NCI-H187 (cell line): ENCODE measurements at places on chromosomes 1 and 21.

GRCh38 chr1:91520942-91521507 lies 20.4 kb downstream of the CDC7 start:
- no peak for DNase-seq

DNA sequence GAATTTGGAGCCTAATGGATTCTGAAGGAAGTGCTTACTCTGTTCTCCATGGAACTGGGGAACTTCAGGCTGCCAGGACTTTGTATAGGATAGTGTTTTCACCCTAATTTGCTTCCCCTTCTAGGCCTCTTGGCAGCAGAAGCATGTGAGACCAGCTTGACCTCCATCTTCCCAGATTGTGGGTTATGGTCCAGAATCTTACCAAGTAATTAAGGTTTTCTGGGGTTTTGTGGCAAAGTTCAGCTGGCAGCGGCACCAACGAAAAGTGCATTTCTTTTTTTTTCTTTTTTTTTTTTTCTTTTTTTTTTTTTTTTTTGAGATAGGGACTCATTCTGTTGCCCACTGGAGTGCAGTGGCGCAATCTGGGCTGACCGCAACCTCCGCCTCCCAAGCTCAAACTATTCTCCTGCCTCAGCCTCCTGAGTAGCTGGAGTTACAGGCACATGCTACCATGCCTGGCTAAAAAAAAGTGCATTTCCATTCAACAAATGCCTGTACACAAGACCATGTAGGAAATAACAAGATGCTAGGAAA lies 3.4 kb upstream of the BMP8A start:
- no peak for DNase-seq

GRCh38 chr1:37476087-37476452 lies 1.7 kb downstream of the ZC3H12A start:
- no peak for DNase-seq

DNA sequence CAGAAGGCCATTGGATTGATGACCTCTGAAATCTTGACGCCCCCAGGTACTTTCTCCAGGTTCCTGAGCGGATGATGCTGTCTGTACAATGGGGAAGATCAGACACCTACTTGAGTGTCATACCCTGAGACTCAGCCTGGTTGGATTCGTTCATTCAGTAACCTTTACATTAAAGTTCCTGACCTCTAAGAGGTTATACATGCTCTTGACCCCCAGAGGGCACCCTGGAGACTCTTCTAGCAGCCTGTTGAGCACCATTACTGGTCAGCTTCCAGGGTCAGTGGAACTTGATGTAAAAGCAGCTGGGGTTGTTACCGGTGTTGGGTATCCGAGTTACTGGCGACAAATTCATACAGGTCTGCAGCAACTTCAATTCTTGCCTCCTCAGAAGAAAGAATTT lies 114.3 kb upstream of the ZNF678 start:
- DNase-seq = no peak

- no peak for DNase-seq
Measured at GRCh38 chr1:44409757-44410156, 4.7 kb downstream of the RNF220 start.

DNA sequence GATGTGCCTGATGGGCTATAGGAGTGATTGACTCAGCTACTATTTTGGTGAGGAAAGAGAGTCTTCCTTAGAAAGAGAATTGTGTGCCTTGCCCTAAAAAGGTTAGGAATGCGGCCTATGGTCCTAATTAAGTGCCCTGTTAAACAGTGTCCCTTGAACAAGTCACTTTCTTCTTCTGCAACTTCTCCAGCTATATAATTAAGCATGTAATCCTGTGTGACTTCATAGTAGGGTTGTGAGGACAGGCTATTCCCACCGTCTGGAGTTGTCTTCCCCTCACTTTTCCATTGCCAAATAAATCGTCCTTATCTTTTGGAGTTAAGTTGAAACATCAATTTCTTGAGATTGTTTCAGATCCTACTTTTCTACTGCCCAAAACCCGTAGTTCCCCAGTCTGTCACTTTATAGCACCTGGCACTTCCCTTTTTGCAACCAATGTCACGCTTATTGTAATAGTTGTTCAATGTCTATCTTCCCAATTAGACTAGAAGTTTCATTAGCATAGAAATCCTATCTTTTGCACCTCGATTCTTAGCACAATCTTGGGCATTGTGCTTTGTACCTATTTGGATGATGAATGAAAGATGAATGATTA lies 27.6 kb upstream of the SLC16A1 start:
- DNase-seq = no peak

- no peak for DNase-seq
Measured at GRCh38 chr21:25890001-25890400, 155.2 kb downstream of the GABPA start.

DNA sequence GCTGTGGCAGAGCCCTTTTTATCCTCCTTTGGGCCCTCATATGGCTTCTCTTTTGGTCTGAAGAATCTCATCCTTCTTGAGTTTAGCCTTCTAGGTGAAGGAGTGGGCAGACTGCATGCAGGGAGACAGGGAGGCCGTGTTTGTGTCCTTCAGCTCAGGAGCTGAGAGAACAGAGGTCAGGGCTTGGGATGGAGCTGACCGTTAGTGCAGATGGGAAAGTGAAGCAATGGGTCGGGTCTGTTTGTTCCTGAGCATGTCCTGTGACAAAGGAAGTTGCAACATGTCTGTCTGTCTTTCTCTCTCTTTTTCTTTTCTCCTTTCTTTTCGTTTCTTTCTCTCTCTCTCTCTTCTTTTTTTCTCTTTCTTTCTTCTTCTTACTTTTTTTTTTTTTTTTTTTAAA lies 14.9 kb downstream of the MAPKAPK2 start:
- DNase-seq = no peak

- DNase-seq = no peak
Measured at GRCh38 chr1:11413986-11414391, 65.0 kb upstream of the DISP3 start.

- no peak for DNase-seq
Measured at GRCh38 chr1:60600532-60600931, 481.8 kb upstream of the NFIA start.

DNA sequence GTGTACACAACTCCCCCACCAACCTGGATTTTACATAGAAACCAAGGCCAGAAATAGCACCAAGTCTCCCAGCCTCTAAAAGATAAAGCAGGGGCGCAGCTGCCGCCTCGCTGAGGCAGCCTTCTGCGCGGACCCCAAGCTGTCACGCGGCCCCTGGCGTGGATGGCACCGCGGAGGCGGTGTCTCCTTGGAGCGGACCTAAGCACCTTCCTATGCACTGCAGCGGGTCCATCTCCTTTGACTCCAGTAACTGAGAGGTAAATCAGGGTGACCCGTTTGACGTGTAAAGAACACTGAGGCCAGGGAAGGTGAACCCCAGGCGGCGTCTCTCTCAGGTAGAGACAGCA lies 17.0 kb downstream of the ZNF697 start:
- no peak for DNase-seq

- DNase-seq = no peak
Measured at GRCh38 chr1:182235604-182235951, 156.0 kb downstream of the GLUL start.

DNA sequence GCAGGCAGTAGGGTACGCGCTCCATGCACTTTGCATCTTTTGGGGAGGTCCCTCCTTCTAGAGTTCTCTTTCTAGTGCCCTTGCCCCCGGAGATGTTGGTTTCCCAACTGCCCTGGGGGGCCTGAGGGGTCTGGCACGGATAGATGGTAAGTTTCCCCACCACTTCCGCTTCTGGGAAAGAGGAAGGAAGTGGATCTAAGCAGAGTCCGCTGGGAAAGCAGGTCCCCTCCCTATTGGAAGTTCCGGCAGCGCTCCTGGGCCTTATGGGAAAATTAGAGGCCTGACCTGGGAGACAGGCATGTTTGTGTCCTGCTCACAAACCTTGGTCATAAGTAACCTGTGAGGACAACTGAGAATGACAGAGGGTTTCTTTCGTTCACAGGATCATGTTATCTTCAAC lies 274.4 kb downstream of the RPS6KC1 start:
- no peak for DNase-seq

DNA sequence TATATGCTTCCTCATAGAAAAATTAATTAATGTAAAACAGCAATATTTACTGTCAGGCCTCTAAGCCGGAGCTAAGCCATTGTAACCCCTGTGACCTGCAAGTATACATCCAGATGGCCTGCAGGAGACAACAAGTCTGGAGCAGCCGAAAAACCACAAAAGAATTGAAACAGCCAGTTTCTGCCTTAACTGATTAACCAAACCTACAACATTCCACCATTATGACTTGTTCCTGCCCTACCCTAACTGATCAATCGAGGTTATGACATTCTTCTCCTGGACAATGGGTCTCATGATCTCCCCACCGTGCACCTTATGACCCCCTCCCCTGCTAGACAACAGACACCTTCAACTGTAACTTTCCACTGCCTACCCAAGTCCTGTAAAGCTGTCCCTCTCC lies 205.8 kb upstream of the DUSP10 start:
- no peak for DNase-seq

DNA sequence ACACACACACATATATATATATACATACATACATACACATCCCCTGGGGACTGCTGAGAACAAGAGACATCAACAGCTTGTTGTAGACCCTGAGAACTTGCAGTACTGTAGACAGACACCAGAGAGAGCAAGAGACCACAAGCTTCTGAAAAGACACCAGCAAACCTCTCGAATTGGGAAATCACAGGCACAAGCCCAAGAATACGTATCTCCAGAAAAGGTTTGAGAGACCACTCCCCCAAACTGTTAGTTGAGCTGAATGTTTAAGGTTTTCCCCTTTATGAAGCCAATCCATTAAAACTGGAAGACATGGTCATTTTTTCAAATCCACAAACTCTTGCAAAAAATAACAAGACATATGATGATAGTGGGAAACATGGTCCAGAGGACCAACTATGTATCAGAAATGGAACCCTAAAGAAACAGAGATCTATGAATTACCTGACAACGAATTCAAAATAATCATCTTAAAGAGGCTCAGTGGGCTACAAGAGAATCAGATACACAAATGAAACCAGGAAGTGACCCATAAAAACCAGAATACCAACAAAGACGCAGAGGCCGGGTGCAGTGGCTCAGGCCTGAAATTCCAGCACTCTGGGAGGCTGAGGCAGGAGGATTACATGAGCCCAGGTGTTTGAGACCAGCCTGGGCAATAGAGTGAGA lies 45.1 kb downstream of the SLC2A1 start:
- no peak for DNase-seq

DNA sequence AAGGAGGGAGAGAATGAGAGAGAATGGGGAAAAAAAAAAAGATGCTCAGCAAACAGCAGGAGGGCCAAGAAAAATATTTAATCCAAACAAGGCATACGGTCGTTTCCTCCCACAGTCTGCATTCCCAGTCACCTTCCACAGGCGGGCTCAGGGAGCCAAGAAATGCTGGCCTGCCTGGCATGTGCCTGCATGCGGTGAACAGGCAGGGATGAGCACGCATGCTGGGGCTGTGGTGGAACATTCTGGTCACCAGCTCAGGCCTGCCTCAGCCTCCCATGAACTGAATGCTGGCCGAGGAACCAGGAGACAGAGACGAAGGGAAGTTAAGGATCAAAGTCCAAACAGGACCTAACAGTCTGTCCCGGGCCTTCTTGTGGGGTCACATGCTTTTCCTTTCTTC lies 335.3 kb downstream of the ASTN1 start:
- no peak for DNase-seq

DNA sequence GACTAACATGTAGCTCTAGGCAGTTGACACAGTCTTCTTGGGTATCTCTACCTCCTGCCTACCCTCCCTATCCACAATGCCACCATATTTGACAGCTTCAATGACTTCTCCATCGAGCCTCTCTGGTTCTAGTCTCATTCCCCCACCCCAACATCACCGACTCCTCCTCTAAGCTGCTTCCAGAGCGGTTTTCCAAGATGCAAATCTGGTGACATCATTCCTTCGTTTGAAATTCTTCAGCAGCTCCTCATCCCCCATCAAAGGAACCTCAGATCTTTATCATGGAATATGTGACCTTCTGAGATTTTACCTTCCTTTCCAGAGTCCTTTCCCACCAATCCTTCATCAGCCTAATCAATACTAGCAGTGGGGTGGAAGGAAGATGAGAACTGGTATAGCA lies 352.4 kb upstream of the RUNX1 start:
- DNase-seq = no peak

DNA sequence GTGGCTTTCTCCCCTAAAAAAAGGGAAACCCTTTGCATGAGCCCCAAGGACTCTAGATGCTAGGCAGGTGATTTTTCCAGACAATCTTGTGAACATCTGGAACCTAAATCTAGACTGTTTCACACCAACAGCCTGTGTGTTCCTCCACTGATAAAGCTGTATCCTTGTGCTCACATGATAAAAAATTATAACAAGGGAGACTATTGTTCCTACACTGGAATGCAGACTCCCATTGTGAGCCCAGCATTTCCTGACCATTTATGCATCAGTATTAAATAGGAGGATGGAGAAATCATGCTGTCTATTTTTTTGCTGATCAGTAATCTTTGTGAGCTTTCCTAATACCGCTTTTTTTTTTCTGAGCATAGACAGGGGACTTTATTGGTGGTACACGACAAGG lies 52.5 kb downstream of the ZNF697 start:
- DNase-seq = no peak

GRCh38 chr1:178407655-178408054 lies 89.1 kb downstream of the CLEC20A start:
- peak; percentile 14 for DNase-seq

- DNase-seq = no peak
Measured at GRCh38 chr1:241208910-241209379, 148.1 kb downstream of the RGS7 start.

GRCh38 chr1:178933709-178934490 lies 63.0 kb upstream of the ANGPTL1 start:
- no peak for DNase-seq

DNA sequence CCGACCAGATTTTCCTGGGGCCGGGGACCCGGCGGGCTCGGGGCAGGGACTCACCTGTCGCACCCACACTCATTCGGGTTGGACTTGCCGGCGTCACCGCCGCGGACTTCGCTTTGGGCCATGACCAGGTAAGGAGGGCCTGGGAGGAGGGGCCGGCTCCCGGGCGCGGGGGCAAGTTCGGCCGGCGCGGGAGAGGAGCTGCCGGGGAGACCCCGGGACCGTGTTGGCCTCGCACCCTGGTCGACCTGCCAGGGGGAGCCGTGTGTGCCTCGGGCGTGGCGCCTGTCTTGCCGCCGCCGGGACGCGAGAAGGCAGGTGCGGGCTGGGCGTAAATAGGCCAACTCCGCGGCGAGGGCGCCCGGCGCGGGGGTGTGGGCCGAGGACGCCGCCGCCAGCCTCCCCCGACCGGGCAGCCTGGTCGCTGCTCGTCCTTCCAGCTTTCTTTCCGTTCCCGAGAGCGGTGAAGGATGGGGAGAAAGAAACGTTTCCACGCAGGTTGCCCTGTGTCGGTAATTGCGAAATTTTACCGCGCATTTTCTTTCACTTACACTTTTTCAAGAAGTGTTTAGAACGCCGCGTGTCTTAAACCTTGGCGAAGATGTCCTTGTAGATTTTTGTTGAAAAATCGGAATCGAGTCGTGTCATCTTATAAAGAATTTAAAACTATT lies 558 bp downstream of the USP1 start:
- no peak for DNase-seq
